Stomach (tissue), 19 donors: ENCODE measurements at places on chromosomes 5 and 9. TPM values are rescaled to one million over a fixed set of nuclear protein-coding genes. Genes with fewer than 3 reads are reported as not detected.

DNA sequence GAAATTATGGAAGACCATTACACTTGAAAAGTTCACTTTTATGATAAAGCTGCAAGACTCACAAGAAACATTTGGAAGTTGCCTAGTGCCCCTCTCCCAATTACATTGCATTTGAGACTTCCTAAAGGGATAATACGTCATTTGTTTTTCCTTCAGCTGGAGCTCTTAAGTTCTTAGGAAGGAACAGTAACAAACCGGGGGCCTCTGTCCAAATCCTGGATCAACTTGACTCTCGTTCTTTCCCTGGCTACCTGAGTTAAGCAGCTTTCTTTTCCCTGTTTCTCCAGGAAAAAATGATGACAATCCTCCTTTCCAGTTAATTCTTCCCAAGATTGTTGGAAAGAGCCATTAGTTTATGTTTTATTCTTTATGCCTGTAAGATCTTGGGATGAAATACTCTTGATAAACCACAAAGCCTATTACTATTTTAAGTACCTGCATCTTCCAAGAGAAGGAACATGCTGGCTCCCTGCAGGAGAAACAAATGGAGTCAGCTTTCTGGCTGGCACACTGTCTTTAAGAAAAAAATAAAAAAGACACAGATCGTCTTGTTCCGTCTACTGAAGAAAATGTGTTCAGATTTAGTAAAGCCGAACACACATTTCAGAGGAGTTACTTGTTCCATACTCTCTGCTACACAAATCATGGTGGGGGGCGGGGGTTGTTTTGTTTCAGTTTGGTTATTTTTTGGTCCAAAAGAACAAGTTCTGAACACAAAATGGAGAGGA is 297.9 kb downstream of the EFNA5 start:
- no peaks in the 10 kb centered on the region for H3K4me1 ChIP-seq
- no peaks in the 10 kb centered on the region for H3K36me3 ChIP-seq
- no peak overlapping the region for H3K27ac ChIP-seq
- peak; percentile 36 for DNase-seq
- no peak overlapping the region for H3K4me3 ChIP-seq

Gene ACTBL2
- total RNA-seq = not detected

DNA sequence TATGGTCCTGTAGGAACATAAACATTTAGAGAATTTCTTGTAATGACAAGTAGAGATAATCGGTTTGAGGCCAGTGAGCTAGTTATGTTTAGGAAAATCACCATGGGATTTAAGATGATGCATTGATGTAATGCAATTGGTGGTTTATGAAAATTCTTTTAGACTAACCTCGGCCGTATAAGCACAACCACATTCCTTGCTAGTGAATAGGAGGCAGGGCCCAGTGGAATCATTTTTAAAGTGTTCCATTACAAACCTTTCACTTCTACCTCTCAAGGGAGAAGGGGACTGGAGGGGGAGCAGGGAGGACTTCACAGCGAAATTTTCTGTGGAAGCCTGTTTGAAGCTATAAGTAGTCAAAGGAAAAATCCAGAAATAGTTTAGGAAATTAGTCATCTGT is 71.8 kb upstream of the NFIL3 start:
- H3K36me3 ChIP-seq = no peaks in the 10 kb centered on the region
- peak overlapping the region; percentile 2 for H3K27ac ChIP-seq
- peak; percentile 74 for DNase-seq

Gene NDUFA8
- 20.5 TPM for total RNA-seq
